ENCODE measurements at places on chromosomes 7 and 10.

- DNase-seq: peak; percentile 37
Measured at GRCh38 chr7:113159746-113160339, 41.5 kb upstream of the SMIM30 start.

GRCh38 chr7:133461421-133461820 lies 208.5 kb downstream of the EXOC4 start:
- DNase-seq: no peak

DNA sequence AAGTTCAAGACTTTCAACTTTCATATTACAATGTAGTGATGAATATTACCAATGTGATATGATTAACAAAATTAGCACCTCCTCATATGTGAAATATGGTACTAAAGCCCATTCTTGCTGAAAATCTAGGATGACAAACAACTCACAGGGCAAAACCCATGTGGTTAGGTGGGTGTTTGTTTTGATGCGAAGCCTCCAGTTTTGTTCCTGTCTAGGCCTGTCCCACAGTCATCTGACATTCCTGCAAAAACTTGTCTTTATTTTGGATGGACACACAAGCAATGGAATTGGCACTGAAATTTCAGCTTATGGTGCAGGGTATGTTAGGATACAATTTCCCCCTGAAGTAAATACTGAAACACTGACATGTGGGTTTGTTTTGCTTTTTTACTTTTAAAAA lies 95.3 kb downstream of the PARD3 start:
- no peak for DNase-seq

DNA sequence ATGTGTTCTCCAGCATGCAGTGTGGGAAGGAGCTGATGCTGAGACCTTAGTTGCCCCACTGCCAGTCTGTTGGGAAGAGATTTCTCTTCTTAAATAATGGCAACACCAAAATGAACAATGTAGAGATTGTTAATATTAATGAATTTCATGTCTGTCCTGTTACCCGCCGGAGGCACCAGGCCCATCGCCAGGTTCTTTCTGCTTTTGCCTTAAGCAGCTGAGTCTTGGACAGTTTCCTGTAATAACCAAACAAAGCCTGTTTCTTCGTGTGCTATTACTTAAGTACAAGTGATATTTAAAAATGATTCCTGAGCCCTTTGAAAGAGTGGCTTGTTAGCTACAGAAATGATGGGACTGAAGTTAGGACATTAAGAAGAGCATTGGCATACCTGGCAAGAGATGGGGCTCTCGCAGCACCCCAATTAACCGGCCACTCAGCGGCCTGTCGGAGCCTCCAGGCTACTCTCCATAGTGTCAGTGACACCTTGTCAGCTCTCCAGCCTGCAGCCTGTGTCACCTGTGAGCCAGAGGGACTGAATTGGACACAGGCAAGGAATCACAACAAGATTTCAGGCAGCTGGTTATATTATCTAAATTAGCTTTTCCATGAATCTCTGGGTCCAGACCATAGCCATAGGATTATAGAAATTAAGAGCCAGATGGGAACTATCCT lies 142.0 kb downstream of the CELF2 start:
- DNase-seq: no peak

DNA sequence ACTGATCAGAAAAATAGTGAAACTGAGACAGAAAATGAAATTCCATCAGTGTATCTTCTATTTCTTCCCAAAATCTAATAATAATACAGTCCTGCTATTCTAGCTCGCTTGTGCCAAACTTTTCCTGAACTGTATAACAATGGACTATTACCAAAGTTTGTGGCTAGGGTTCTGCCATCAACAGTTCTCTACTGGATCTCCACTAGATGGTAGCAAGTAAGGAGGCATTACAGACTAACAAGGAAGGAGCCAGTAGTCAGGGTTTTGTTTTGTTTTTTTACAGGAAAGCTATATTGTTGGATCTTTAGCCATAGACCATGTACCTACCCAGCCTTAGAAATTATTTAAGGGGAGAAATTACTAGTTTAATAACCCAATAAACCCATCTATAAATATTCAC lies 10.8 kb downstream of the MTERF1 start:
- DNase-seq: no peak

DNA sequence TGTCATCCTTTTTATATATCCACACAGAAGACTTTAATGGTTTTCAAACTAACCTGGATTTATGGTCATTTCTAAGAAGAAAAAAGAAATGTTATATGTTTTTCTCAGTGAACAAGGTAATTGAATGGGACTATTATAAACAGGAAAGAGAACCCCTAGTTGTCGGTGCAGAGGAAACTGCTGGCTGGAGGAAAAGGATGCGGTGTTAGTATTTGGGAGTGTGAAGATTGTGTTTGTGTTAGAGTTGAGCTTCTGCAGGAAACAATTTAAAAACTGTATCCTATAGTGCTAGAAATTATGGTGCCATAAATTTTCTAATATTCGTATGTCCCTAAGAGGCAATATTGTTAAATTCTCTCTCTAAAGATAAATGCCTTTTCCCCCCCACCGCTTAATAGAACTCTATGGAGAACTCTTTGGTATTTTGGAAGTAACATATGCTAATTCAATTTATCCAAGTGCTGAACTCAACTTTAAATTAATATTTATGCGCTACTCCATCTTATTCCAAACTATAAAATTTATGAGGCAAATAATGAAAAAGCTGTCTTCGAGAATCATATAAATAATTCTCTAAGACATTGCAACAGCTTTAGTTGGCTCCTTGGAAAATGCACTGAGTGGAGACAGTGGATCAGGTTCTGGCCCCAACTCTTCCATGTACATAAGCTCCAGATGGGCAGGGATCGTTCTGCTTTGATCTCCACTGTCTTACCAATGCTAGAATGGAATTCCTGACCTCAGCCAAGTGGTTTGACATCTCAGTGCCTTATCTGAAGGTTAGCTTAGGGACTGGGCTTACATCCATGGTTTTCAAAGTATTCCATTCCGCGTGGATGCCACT lies 5.6 kb downstream of the BZW2 start:
- DNase-seq: no peak

GRCh38 chr10:6050801-6051445 lies 11.2 kb downstream of the IL2RA start:
- peak; percentile 8 for DNase-seq

GRCh38 chr10:112842832-112843360 lies 107.2 kb upstream of the TCF7L2 start:
- peak; percentile 4 for DNase-seq

DNA sequence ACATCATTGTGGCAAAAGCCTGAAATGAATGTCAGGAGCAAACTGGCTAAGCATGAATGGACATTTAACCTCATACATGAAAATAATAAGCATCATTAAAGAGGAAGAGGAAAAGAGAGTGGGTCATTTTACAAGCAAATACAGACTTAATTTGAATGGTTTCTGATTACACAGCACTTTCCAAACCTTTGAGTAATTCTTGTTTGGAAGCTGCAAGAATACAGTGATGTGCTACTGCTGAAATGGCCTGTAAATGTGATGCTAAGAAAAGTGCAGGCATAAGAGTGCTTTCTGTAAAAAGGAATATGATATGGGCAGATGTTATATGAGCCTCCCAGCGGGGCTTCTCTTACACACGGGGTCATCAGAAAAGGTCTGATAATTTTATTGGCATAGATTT lies 30.2 kb downstream of the TAS2R16 start:
- no peak for DNase-seq

GRCh38 chr7:21113609-21114415 lies 314.1 kb upstream of the SP4 start:
- no peak for DNase-seq

DNA sequence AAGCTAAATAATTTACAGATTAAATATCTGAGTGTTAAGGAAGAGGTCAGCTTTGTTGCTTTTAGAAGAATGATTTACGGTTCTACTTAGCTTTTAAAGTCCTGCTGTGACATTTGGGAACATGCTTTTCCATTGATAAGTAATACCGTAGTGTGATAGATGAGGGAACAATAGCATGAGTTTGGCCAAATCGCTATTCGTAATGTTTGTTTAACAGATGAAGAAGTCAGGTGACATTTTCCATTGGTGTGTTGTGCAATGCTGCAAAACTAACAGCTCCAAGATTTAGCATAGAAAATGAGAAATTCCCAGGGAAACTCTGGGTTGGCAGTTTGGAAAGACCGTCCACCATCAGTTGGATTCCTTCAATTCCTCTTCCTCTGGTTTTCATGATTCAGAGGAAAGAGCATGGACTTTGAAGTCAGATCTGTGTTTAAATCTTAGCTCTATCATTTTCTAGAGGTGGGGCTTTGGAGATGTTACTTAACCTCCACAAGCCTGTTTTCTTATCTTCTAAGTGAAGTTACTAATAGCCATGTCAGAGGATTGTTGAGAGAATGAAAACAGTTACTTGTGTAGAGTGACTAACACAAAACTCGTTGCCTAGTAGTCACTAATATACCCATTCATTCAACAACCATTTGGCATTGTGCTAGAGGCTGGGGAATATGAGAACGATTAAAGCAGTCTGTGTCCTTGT lies 140.4 kb upstream of the BMPER start:
- DNase-seq: peak; percentile 79

- DNase-seq: no peak
Measured at GRCh38 chr7:30184791-30185487, 50.2 kb downstream of the MTURN start.

DNA sequence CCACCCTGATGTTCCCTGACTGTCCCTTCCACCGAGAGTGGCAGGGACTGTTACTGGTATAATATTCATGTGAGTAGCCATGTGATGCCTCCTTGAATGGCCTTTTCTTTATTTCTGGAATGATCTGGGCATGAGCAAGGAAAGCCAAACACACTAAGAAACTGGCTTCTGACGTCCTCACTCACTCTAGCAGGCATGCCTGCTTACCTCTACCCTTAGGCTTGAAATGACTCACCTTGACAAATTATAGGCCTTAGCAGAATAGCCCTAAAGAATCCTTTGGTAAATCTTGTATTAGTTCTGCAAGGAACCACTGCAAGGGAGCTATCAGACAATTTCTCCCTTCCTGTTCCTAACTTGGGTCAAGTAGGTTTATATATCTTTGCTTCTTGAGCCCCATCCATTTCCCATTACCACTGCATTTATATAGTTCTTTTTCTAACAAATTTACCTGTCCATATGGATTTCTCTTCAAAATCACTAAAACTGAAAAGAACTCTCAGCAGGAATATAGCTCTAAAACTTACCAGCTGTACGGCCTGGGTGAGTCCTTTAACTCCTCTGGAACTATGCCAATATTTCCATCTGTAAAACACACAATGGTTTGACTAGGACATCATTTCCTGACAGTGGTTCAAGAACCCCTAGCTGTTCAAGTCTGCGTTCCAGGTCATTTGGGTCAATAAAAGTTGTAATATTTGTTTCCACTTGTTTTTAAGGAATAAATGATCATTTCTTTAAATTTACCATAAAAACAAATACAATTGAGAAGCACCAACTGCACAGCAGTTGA lies 13.0 kb upstream of the NDUFA5 start:
- DNase-seq: no peak

DNA sequence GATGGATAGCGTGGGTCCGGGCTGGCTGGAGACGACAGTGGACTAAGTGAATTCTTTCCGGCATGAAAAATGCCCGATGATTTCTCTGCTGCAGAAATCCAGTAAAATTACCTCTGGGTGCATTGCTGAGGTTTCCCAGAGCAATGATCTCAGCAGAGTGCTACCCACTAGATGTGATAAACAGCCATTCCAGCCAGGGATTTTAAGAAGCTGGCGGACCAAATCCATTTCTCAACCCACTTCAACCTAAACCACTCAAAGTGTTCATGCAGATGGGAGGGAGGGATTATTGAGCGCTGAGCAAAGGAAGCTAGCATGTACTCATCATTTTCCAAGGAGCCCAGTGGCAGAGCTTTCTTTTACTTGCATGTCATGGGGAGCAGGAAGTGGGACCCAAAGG lies 116.7 kb downstream of the PRKCQ start:
- no peak for DNase-seq

- DNase-seq: no peak
Measured at GRCh38 chr7:2776401-2776800, 67.7 kb downstream of the GNA12 start.

- peak; percentile 62 for DNase-seq
Measured at GRCh38 chr10:69639291-69640195, 9.5 kb downstream of the FAM241B start.

DNA sequence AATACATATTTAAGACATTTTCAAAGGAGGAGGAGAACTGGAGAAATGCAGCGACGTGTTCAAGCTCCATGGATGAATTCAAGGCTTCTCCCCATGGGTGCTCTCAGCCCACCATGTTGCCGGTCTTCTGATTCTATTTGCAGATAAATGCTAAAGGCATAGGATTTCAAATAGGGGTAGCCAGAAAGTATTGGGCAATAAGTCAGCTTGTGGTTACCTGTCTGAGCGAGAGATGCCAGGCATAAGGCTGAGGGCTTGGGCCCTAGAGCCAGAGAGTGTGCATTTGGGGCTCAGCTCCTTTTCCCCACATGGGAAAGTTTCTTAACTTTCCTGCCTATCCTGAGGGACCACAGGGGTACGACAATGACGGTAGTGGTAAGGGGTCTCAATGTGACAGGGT lies 180.0 kb downstream of the PARD3 start:
- DNase-seq: no peak

GRCh38 chr7:36985866-36986400 lies 261.6 kb upstream of the AOAH start:
- no peak for DNase-seq

DNA sequence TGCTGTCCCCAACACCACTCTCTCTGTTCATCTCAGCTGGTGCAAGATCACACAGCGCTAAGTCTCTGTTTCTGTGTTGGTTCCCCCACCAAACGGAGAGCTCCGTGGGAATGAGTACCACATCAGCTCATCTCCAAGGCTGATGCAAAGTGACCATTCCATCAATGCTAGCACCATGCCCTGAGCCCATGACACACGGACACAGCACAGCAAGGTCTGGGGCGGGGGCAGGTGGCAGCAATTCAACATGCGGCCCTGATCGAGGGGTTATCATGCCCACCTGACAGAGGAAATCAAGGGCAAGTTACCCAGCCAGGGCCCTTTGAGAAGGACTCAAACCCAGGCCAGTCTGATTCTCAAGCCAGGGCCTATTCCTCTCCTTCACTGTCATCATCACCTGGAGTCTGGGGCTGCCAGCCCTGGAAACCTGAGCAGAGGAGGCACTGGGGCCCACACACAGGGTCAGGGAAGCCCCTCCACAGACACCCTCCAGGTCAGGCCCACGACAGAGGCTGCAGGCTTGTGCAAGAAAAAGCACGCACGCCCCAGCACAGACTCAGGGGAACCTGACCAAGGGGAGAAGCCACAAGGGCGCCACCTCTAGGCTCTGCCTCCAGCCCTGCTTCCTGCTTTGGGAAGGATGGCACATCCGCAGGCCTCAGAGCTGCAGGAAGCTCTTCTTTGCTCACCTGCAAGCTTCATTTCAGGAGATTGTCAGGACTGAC lies 74.8 kb downstream of the GRID1 start:
- no peak for DNase-seq

- no peak for DNase-seq
Measured at GRCh38 chr7:135920478-135920877, 56.7 kb downstream of the MTPN start.

DNA sequence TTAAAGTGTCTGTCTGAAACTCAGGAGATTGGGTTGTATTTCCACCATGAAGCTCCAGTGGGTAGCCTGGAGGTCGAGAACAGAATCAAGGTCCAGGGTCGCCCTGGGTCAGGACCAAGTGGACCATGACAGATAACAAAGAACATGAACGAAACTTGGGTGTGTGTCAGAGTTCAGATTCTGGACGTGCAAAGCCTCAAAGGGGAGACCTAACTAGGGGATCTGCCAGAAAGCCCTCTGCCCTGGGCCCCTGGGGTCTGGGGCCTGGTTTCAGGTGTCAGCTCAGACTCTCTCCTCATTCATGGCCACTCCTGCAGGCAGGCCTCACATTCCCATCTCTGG lies 1.6 kb downstream of the RASSF4 start:
- no peak for DNase-seq
